ENCODE measurements at places on chromosomes 7 and 10. TPM values are rescaled to one million over a fixed set of nuclear protein-coding genes. Genes with fewer than 3 reads are reported as not detected.

GRCh38 chr7:4208586-4208985 is 473.5 kb upstream of the FOXK1 start:
- H3K4me3 ChIP-seq = no peak overlapping the region
- H3K36me3 ChIP-seq = peaks cover 13% of the 10 kb centered on the region
- H3K27me3 ChIP-seq = peaks cover 3% of the 10 kb centered on the region
- no peaks in the 10 kb centered on the region for H3K4me1 ChIP-seq
- no peak for DNase-seq

DNA sequence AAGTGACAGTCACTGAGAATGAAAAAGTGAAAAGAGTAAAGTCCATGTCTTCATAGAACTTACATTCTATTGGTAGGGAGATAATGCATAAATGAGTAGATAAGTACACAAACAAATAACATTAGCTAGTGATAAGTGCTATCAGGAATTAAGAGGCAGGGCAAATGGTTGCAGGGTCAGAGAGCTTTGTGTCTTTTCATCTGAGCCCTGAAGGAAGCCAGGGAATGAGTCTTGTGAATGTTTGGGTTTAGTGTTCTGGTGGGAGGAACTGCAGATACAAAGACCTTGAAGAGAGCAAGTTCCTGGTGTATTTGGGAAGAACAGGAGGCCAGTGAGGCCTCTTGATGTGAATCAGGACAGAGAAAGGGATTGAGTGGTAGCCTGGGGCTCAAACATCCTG is 183.8 kb downstream of the CTTNBP2 start:
- H3K27ac ChIP-seq = no peak overlapping the region
- H3K4me1 ChIP-seq = peaks cover 4% of the 10 kb centered on the region
- no peak overlapping the region for H3K4me3 ChIP-seq

DNA sequence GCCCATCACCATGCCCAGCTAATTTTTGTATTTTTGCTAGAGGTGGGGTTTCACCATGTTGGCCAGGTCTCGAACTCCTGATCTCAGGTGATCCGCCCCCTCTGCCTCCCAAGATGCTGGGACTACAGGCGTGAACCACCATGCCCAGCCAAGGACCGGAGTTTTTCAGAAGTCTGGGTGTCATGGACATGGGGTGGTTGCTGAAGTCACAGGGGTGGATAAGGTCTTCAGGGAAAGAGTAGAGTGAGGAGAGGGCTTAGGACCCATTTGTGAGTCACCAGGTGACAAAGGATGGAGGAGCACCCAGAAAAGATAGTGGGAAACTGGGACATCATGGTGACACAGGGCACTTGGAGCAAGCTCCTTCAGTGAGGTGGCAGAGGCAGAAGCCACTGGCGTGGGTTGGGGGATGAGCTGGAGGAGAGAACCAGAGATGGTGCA is 2.8 kb upstream of the GPRIN2 start:
- DNase-seq = peak; percentile 2
- H3K4me3 ChIP-seq = no peak overlapping the region
- H3K36me3 ChIP-seq = no peaks in the 10 kb centered on the region
- H3K4me1 ChIP-seq = peaks cover 2% of the 10 kb centered on the region
- H3K27me3 ChIP-seq = peaks cover 16% of the 10 kb centered on the region
- no peak overlapping the region for H3K27ac ChIP-seq

- H3K27ac ChIP-seq = peak within 1 kb of the TSS; percentile 100
- DNase-seq = peak; percentile 48
- peaks cover 64% of the 10 kb centered on the region for H3K4me1 ChIP-seq
- peak within 1 kb of the TSS; percentile 97 for H3K4me3 ChIP-seq
- peaks cover 16% of the 10 kb centered on the region for H3K27me3 ChIP-seq
- H3K36me3 ChIP-seq = peaks cover 17% of the 10 kb centered on the region
These were observed at the start of gene KIAA1217 for GRCh38 chr10:24208661-24209431. Gene KIAA1217, plus strand, starts transcription at chr10:24209138. Its CDS starts 56 bp downstream, at chr10:24209194.

The BTBD16 gene
- total RNA-seq = 0.23 TPM

DNA sequence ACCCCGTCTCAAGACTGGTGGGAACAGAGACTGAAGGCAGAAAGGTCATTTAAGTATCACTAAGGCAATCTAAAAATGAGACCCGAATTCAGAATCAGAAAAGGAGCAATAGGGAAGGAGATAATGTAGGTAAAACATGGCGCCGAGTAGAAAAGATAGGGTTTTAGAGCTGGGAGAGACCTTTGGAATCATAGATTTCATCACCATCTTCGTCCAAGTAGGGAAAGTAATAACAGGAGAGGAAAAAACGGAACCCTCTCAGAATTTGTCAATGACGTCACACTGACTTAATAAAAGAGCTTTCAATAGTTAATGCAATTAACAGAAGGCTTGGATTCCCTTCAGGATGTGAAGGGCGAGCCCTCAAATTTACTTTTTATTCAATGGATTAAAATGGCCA is 1.0 kb upstream of the UBN2 start:
- H3K27me3 ChIP-seq = peaks cover 7% of the 10 kb centered on the region
- peak overlapping the region; percentile 95 for H3K4me3 ChIP-seq
- no peak for DNase-seq
- H3K27ac ChIP-seq = peak overlapping the region; percentile 92
- peaks cover 14% of the 10 kb centered on the region for H3K4me1 ChIP-seq
- H3K36me3 ChIP-seq = peaks cover 9% of the 10 kb centered on the region

- H3K27ac ChIP-seq = no peak overlapping the region
- no peaks in the 10 kb centered on the region for H3K4me1 ChIP-seq
- H3K27me3 ChIP-seq = peaks cover 2% of the 10 kb centered on the region
- DNase-seq = no peak
- no peaks in the 10 kb centered on the region for H3K36me3 ChIP-seq
These were observed 674.9 kb upstream of the POM121L12 start for GRCh38 chr7:52360541-52360940.

The MBLAC1 gene
- 1.6 TPM for total RNA-seq
